ENCODE measurements at places on chromosomes 3 and 15. TPM values are rescaled to one million over a fixed set of nuclear protein-coding genes. Genes with fewer than 3 reads are reported as not detected.

DNA sequence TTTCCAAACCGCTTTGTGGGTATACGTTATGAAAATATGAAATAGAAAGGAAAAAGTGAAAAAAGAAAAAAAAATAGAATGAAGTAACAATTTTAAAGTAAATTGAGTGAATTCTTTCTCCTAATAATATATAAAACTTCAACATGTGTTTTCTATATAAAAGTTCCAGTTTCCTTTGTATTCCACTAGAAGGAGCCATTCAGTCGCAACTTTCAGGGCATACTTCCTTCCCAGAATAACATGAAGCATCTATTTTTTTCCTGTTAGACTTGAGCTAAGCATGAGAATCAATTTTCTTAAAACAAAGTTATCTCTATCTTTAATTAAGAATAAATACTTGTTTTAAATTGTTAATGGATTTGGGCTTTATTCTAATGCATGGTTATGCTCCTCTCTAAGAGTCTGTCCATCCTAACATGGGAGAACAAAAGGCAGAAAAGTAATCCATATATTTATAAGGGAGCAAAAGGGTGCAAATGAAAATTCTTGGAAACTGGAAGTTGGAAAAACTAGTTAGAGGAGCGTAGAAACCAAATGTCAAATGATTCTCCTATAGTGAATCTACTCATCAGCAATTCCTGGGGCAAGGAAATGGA lies 16.0 kb upstream of the VGLL3 start:
- DNase-seq, result no peak

GRCh38 chr3:183884097-183884426 lies 618 bp downstream of the PARL start:
- DNase-seq, result no peak

DNA sequence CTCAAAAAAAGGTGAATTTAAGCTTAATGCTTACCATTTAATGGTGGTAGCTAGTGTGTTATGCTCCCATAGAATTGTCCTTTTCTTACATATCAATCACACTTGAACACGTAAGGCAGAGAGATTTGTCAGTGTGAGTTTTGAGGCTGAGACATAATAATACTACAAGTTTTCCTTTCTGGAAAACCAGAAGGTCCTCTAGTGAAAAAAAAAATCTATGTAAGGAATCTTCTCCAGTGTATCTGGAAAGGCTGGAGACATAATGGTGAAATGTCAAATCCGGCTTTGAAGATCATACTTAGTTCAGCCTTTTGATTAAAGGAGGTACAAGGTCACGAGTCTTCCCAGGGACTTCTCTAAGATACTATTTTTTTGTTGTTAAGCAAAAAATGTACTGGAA lies 3.4 kb downstream of the TSC22D2 start:
- no peak for DNase-seq

The FAIM gene
- 11.5 TPM for total RNA-seq
